SK-N-DZ (cell line): ENCODE measurements at places on chromosomes 6 and 20.

DNA sequence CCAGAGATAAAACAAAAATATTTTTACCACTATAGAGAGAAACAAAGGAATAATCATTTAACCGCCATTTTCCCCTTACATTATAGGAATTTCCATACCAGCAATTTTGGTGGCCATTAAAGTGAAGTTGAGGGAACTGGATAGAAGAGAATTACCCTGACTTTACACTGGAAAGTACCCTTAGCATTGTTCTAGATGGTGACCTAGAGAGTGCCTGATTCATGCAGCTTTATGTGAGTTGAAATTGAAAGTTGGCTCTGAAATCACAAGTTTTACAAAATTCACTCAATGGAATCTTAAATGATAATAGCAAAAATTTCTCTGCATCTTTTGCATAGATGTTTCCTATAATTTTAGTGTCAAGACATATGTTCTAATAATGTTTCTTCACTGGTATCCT lies 55.7 kb upstream of the PREP start:
- DNase-seq = no peak

GRCh38 chr6:128062882-128063603 lies 162.2 kb upstream of the THEMIS start:
- DNase-seq = no peak

DNA sequence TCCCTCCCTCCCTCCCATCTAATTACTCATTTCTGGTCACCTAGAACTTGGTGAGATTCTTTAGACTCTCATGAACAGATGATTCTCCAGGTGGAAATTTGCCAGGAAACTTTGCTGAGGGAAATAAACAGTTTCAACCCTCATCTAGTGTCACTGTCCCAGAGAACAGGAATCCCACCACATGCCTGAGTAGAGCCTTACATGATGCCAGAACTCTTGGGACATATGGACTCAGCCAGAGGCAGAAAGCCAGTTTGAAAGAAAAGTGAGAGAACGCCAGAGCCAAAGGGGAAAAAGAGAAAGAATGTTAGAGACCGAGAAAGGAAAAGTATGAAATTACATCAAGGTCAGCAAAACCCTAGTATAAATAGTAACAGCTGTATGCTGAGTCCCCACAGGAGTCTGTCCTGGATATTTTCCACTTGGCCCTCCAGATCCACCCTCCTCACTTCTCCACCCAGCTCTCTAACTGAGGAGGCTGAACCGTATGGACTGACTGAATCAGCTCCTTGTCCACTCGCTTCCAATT lies 127.5 kb upstream of the COL21A1 start:
- DNase-seq = no peak

DNA sequence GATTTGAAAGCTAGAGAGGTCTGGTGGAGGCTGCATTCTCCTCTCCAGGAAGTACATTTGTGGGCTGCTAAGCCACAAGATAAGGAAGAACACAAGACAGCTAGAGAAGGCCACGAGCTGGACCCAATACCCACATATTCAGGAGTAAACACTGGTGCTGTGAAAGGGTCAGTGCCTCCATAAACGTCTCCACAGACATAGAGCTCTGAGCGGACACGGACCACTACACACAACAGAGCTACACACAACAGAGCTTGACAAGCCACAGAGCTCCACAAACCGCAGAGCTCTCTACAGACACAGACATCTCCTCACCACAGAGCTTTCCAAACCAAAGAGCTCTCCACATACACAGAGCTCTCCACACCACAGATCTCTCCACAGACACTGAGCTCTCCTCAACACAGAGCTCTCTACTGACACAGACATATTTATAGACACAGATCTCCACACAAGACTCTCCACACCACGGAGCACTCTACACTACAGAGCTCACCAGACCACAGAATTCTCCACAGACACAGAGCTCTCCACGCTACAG lies 51.9 kb downstream of the ERMARD start:
- no peak for DNase-seq
